ENCODE measurements at places on chromosomes 1 and 21.
A peak's percentile ranks its signal among the peaks of the same experiment; 100 is the strongest.

- DNase-seq: no peak
Measured at GRCh38 chr1:53938136-53938830, 7.2 kb downstream of the IFT25 start.

DNA sequence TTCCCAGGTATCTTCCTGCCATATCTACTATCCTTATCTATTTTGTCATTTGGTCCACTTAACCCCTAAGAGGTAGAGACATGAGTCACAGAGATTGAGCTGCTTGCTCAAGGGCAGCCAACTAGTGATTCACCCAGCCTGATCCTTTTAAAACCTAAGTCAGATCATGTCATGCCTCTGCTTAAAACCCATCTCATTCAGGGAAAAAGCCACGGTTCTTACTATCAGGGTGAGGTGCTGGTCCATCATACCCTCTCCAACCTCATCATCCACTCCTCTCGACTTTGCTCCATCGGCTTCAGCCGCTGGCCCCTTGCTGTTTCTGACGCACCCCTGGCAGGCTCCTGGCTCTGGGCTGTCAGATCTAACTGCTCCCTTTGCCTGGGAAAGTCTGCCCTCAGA is 14.4 kb upstream of the PPP1R15B start:
- peak; percentile 71 for DNase-seq

DNA sequence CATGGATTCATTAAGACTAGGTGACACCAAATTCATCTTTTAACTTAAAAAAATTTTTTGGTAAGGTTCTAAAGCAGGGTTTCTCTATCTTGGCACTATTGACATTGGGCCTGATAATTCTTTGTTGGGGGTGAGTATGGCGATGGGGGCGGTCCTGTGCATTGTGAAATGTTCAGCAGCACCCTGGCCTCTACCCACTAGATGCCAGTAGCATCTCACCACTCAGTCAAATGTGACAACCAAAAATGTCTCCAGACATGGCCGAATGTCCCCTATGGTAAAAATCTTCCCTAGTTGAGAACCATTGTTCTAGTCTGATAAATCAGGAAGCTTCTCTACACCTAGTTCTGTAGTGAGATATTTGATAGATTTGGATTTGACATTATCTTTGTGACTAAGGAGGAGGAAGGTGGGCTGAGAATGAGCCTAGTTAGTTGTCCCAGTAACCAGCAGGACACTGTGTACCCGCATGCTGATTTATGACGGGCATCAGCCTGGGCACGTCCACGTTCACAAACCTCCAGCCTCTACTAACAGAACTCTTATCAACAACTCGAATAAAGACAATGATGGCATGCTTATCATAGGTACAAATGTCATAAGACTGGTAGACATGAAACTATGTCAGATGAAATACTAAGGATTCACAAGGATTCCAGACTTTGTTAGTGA is 104.6 kb downstream of the KCND3 start:
- no peak for DNase-seq

GRCh38 chr1:86596224-86596623 is 49.3 kb downstream of the CLCA4 start:
- no peak for DNase-seq

- no peak for DNase-seq
Measured at GRCh38 chr21:44537930-44538911, 1.8 kb downstream of the KRTAP10-1 start.

- no peak for DNase-seq
Measured at GRCh38 chr1:99621340-99621901, 24.5 kb upstream of the PALMD start.

DNA sequence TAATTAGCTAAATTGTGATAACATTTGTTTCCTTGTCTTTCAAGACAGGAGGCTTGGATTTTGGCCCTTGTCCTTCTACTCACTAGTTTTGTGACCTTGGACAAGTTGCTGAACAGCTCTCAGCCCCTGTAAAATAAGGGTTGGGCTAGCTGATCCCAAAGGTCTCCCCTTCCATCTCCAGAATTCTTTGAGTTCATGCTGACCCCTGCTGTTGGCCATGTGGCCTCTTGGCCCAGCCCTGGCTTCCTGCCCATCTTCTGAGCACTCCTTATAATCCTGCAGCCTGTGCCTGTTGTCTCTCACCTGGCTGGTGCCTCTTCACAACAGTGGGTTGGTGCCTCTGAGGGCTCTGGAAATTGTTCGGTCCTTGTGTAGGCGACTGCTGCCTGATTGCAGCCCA is 10.1 kb downstream of the PTGFRN start:
- no peak for DNase-seq

- no peak for DNase-seq
Measured at GRCh38 chr1:115329965-115330364, 8.1 kb downstream of the NGF start.

All from A549 (cell line).